ENCODE measurements at places on chromosomes 13 and 19.

DNA sequence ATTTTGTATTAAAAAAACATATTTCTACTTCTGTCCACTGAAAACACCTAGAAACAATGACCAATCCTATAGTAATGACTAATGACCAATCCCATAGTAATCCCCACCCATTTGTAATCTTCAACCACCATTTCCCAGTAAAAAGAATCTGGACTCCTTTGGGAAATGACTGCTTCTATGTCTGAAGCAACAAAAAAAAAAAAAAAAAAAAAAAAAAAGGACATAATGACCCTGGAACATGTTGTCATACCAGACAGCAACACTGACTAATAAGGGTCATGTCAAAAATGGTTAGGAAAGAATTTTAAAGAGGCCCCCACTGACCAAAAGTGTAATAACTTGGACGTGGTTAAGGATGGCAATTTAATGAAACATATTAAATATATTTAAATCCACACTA is 88.3 kb downstream of the TUBA3C start:
- DNase-seq = no peak

- no peak for DNase-seq
These were observed 10.1 kb upstream of the MBNL2 start for GRCh38 chr13:97212004-97212403.

DNA sequence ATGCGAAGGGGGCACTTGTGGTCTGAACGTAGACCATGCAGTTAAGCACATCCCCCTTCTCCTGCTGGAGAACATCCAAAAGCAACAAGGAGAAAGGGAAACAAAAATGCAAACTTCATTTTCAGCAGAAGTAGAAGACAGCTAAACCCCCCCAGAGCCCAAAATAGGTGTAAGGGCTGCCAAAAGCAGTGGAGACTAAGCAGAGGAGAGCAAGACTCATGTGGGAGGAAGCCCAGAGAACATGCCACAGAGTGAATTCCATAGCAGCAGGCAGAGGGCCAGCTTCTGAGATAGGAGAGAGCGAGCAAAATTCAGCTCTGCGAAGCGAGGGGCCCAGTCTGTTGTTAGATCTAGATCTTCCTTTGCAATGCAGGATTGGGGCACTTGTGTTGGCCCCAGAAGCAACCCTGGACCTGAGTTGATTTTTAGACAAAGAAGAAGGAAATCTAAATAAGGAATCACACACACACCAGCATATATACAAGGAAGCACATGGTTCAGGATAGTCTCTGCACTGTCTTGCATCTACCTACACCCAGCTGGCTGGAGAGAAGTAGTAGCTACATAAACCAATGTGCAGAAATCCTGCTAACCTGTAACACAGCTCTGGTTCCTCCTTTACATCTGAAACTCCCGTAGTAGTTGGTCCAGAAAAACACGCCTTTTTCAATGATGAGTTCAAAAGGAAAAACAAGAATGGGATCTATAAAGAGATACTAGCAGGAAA is 199.6 kb downstream of the SPRY2 start:
- no peak for DNase-seq

DNA sequence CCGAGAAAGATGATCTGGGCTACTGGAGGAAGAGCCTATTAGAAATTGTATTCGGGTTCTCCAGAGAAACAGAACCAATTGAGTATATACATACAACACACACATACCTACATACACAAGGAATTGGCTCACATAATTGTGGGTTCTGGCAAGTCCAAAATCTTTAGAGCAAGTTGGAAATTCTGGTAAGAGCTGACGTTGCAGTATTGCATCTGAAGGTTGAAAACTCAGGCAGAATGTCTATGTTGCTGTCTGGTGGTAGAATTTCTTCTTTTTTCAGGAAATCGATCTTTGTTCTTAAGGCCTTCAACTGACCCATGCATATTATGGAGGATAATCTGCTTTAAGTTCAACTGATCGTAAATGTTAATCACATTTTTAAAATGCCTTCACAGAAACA is 15.5 kb upstream of the OLFM4 start:
- DNase-seq = no peak

DNA sequence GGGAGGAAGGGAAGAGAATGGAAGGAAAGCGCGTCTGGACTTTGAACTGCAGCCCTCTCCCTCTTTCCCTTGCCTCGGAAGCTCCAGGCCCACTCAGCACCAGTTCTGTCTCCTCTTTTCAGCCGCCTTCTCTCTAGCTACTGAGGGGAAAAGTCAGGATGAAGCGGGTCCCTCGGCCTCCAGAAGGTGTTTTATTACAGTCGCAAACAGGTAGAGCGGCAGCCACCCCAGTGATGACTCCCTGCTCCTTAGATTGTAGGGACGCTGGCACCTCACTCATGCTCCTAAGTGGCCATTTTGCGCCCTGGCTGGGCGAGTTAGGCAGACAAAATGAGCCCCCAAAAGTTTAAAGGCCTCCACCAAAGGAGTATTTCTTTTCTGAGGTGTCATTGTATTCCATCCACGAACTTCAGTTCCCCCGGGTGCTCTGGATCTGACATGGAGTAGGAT is 954 bp upstream of the STK24 start:
- no peak for DNase-seq

GRCh38 chr13:45180713-45181601 is 19.9 kb downstream of the KCTD4 start:
- peak; percentile 89 for DNase-seq

DNA sequence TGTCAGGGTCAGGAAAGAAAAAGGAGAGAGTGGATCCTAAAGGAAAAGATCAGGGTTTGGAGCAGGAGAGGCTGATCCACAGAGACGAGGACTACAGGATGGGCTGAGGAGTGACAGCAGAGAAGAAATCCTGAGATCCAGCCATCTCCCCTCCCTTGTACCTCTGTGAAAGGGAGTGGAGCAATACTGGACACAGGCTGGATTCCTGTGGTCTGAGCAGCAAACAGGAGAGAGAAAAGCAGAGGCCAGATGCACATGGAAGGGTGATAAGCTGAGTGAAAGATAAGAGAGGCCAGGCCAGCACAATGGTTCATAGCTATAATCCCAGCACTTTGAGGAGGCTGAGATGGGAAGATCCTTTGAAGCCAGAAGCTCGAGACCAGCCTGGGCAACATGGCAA is 472.1 kb upstream of the TSHZ3 start:
- no peak for DNase-seq

- DNase-seq = no peak
These were observed 72.0 kb upstream of the MCF2L start for GRCh38 chr13:112896736-112897602.

- peak; percentile 22 for DNase-seq
These were observed 1.5 kb downstream of the ILF3 start for GRCh38 chr19:10655457-10656312.

DNA sequence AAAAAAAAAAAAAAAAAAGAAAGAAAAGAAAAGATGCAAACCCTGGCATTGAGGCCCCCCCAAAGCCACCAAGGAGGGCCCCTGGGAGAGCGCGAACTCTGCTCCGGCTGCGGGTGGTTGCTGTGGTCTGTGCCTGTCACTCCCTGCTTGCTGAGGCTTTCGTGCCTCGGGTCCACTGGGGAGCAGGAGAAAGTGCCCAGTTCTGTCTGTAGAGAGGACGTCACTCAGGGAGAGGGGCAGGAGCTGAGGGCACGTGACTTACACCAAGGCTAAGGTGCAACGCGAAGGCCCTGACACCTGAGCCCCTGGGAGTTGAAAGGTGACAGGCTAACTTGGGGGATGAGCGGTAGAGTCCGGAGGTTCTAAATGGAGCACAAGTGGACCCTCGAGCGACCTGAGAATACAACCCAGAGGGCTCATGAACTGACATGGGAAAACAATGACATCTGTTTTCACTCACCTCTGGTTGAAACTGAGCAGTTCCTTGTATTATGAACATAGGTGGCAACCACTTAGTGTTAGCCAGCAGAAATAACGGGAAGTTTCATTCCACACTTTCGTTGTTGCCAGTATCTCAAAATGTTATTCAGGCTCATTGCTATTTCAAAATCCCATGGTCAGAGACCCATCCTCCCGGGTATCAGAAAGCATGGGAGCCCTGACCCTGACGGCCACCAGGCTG is 69.2 kb upstream of the TM9SF2 start:
- DNase-seq = no peak

DNA sequence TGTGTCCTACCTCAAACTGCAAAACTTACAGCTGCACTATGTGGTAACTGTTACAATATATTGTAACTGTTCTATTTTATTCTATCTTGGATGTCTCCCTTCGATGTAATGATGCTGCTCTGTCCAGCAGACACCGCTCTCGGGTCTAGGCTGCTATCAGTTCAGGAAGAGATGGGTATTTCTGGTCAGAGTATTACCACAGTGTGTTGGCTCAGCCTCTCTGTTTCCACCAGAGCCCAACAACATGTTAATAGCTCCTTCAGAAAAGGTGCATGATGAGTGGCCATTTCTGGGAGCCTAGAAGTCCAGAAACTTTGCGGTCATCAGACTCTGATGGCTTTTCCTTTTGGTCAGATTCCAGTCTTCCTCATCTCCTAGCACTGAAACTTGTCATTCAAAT is 35.9 kb upstream of the IGFL1 start:
- DNase-seq = no peak

DNA sequence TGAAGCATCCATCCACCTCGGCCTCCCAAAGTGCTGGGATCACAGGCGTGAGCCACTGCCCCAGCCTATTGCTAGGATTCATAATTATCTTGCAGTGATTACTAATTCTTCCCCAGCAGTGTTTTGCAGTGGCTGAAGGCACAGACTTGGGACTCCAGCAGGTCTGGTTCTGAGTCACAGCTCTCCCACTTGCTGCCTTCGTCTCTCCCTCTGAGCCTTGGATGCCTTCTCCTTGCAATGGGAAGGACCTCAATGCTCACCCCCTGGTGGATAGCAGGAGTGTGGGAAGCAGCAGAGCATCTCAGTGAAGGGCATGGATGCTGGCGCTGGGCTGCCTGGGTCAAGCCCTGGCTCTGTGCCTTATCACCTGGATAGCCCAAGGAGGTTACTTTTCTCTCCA is 37.6 kb upstream of the SHKBP1 start:
- no peak for DNase-seq

- DNase-seq = no peak
These were observed 1783.5 kb downstream of the SLITRK5 start for GRCh38 chr13:89454681-89455080.

Measured in renal cortical epithelial cell (primary cell).